HT1080 (cell line): ENCODE measurements at places on chromosomes 6 and 20. TPM values are rescaled to one million over a fixed set of nuclear protein-coding genes. Genes with fewer than 3 reads are reported as not detected.

NKX2-4 gene
- 1.8 and 3.1 TPM in 2 replicates for total RNA-seq

- DNase-seq = no peak
Measured at GRCh38 chr6:16852671-16853070, 91.4 kb upstream of the ATXN1 start.

GZF1 gene
- total RNA-seq = 11.4 and 24.4 TPM in 2 replicates

GRCh38 chr6:108838101-108838717 is 10.0 kb upstream of the ARMC2 start:
- no peak for DNase-seq
